ENCODE measurements at places on chromosomes 6 and 20.

- DNase-seq, result no peak
These were observed 148.5 kb downstream of the LY86 start for GRCh38 chr6:6736791-6737654.

DNA sequence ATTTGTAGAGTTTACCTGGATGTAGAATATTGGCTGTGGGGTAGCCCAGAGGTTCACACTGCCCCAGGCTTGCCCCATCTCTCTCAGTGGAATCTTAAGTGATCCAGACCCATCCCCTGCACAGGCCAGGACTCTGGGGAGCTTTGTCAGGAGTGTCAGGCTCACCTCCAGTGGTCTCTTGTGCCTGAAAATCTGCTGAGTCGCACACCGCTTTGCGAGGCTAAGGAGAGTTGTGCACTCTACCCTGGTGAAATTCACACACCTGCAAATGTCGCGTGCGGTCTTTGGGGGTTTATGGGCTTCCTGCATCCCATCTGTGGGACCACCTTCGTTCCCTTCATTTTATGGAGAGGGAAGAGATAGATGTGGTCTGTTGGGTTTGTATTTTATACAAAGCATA, 63.6 kb upstream of the KIF25 start:
- no peak for DNase-seq

GRCh38 chr6:15426395-15426794, 180.5 kb downstream of the JARID2 start:
- DNase-seq, result no peak

GRCh38 chr6:30792786-30793185, 48.4 kb upstream of the IER3 start:
- DNase-seq, result no peak

GRCh38 chr20:15857173-15857784, 716.0 kb downstream of the KIF16B start:
- no peak for DNase-seq

DNA sequence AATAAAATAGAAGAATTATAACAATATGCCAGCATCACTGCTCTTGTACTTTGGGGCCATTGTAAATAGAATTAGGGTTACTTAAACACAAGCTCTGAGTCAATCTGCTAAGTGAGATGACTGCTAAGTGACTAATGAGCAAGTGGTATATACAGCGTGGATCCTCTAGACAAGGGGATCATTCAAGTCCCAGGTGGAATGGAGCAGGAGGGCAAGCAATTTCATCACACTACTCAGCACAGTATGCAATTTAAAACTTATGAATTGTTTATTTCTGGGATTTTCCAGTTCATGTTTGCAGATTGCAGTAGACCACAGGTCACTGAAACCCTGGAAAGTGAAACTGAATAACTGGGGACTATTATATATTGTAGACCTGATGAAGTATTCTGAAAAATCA, 235.3 kb downstream of the BTBD3 start:
- no peak for DNase-seq

DNA sequence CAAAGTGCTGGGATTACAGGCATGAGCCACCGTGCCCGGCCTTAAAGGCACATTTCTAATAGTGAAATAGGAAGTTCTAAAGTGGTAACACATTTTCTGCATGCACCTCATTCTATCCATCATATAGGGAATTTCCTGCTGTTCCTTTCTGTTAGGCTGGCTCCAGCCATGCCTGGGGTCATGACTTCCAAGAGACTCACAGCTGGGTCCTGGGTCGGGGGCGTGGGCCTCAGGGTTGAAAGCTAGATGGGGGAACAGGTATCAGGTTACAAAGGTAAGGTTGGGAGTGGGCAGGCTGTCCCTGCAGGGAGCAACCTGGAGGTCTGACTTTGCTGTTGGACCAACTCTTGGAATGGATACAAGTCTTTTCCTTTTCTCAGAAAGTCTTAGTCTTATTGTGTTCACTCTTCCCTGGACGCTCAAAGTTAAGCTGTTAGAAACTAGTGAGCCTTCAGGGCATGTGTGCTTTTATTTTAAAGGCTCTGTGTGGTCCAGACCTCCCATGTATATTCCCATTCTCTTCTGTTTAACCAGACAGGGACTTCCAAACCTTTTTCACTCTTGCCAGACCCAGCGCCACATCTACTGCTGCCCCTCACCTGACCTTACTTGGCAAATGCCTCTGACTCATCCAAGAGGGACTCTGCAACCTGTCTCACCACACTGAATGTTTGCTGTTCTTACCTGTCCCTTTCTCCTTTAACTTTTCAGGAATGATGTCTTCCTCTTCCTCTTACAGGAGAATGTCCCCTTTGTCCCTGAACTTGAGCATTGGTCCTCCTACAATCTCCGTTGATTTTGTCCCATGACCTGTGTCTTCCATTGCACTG, 64.4 kb downstream of the TMEM170B start:
- DNase-seq, result no peak

DNA sequence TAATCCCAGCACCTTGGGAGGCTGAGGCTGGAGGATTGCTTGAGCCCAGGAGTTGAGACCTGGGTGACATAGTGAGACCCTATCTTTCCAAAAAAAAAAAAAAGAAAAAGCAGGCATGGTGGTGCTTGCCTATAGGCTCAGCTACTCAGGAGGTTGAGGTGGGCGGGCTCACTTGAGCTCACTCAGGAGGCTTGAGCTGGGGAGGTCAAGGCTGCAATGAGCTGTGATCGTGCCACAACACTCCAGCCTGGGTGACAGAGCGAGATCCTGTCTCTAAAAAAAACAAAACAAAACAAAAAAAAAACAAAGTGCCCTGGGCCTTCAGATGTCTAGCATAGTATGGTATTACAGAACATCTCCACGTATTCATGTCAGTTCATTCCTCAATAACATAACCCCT, 42.9 kb downstream of the ZFAND3 start:
- no peak for DNase-seq

DNA sequence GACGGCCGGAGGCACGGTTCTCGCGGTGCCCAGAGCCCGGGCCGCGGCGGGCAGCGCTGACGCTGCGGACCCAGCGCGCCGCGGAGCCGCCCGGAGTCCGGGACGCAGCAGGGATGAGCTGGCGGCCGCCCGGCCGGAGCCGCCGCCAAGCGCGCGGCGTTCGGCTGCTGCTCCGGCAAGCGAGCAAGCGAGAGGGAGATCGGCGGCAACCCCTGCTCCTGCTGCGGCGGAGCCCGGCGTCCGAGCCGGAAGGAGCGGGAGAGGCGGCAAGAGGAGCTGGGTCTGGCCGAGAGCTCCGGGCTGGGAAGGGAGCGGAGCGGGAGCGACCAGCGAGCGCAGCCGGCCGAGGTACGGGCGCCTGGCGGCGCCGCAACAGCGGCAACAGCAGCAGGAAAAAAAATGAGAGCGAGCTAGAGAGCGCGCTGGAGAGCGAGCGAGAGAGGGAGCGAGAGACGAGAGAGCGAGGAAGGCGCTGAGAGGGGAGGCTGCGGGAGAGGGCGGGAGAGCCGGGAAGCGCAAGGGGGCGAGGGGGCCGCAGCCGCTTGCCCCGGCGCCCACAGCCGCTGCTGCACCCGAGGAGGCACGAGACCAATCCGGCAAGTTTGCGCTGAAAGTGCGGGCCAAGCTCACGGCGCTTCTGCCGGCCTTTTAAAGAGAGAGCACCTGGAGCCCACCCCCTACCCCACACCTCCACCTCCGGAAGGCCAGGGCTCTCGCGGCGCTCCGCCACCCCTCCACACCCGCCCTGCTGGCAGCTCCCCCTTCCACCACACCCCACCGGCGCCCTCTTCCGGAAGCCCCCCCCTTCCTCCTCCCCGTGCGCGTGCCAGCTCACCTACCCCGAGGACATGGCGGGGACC, 496 bp downstream of the GRM4 start:
- no peak for DNase-seq

DNA sequence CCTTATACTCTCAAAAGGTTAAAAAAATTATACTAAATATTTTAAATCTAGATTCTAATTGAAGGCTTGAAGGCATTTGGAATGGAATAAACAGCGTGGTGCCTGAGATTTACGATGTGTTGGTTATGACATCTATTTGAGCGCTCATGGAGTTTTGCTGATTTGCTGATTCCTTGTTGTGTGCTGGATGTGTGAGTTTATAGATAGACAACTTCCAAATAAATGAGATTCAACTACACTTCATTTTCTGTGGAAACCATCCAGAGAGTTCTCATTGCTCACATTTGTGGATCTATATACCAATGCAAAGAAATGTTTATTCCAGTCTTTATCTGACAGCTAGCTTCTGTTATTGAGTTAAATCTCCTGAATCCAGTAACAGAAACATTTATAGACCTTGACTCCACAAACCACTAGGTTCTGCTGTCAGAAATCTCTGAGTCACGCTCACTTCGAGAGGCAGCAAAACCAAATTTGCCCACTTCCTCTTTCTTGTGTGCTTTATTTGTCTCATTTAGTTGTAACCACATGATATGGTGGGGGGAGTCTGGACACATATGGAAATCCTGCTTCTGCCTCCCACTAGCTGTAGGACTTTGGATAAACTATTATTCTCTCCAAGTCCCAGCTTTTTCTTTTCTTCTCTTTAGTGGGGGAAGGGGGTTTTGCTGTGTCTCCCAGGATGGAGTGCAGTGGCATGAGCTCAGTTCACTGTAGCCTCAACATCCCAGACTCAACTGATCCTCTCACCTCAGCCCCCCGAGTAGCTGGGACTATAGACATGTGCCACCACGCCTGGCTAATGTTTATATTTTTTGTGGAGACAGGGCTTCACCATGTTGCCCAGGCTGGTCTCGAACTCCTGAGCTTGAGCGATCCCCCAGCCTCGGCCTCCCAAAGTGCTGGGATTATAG, 54.5 kb downstream of the IPCEF1 start:
- DNase-seq, result no peak

DNA sequence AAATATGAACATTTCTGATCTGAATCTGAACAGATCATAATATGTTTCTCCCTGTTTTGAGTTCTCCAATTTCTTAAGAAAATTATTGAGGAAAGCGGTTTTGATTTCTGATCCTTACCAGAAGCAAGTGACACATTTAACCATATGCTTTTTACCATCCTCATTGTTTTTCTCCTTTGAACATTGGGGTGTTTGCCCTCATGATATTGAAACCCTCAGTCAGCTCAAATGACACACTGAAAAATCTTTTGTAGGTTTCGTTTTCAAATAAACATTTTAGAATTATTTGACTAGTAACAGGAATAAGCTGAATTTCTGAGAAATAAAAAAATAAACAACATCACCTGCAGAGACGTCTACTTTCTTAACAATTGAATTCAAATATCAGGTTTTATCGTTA, 252.1 kb downstream of the DOK5 start:
- no peak for DNase-seq

- DNase-seq, result no peak
These were observed 72.6 kb downstream of the REV3L start for GRCh38 chr6:111410371-111410770.
